ENCODE measurements at places on chromosomes 3 and 15. TPM values are rescaled to one million over a fixed set of nuclear protein-coding genes. Genes with fewer than 3 reads are reported as not detected.

Gene DUOXA1
- 167 TPM for total RNA-seq

Gene ACKR2
- 1.1 TPM for total RNA-seq

DNA sequence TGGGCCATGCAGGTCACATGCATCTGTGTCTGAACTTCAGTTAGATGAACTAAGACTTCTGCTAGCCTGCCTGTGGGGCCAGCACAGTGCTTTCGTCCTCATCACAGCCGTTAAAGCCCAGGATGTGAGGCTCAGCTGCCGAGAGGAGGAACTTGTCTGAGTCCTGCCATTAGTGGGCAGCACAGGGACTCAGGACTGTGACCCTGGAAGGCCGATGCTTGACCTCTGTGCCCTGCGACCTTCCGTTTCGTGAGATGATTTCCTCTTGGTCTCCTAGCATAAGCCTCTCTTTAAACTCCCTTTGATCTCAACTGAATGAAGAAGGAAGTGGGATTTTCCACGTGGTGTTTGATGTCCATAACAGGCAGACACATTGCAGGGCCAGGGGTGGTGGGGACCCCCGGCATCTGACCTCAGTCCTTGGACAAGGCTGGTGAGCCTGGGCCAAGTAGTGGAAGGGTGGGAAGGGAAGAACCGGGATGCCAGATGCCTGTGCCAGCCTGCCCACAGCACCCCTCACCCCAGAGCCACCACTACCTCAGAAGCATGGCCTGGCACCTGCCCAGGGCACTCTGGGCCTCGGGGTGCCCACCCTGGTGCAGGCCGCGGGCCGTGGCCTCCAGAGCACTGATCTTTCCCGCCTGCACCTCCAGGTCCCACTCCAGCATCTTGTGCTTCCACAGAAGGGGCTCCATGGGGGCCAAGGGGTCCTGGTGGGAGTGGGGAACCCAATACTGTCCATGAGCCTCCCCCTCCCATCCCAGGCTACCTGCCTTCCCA, 21.6 kb downstream of the PLA2G4B start:
- DNase-seq, result peak; percentile 71
- no peak overlapping the region for H3K4me3 ChIP-seq
- H3K27ac ChIP-seq, result no peak overlapping the region
- no peaks in the 10 kb centered on the region for H3K36me3 ChIP-seq
- no peaks in the 10 kb centered on the region for H3K4me1 ChIP-seq
- H3K27me3 ChIP-seq, result no peaks in the 10 kb centered on the region

GRCh38 chr15:58994906-58995453, 7.5 kb downstream of the RNF111 start:
- H3K27me3 ChIP-seq, result no peaks in the 10 kb centered on the region
- H3K27ac ChIP-seq, result no peak overlapping the region
- H3K4me1 ChIP-seq, result peaks cover 31% of the 10 kb centered on the region

DNA sequence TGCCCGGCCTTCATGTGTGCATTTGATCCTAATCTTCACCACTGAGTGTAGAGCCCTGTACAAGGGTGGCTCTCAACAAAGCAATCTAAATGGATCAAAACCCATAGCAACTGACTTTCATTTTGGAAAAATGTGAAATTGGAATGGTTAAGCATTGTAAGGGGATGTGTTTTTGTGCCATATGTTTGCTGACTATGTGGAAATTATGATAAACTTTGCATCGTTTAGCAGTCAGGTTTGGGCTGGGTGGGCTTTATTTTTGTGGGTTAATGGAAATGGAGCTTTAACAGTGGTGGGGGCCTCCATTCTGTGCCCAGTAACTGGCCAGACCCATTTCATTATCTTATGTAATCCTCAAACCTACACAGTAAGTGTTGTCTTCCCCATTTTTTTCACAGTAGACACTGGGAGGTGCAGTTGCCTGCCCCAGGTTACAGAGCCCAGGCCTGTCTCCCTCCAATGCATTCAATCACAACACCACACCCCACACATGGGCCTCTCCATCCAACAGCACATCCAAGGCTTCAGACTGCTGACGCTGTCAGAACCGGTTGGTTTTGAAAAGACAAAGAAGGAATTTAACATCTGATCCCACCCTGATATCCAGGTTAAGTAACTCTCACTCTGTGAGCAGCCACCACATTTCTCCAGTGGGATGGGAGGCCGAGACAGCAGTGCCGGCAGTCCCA, 136.3 kb upstream of the ABHD17C start:
- peaks cover 45% of the 10 kb centered on the region for H3K4me1 ChIP-seq
- H3K36me3 ChIP-seq, result no peaks in the 10 kb centered on the region
- H3K27ac ChIP-seq, result peak overlapping the region; percentile 2
- DNase-seq, result no peak
- no peak overlapping the region for H3K4me3 ChIP-seq

DNA sequence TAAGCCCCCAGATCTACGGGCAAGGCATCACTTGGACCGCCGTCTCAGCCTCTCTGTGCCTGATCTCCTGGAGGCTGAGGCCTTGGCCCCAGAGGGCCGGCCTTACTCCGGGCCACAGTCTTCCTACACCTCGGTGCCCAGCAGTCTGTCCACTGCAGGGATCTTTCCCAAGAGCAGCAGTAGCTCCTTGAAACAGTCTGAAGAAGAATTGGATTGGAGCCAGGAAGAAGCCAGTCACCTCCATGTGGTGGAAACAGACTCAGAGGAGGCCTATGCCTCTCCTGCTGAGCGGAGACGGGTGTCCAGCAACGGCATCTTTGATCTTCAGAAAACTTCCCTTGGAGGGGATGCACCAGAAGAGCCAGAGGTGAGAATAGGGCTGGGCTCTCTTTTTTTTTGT, 67.0 kb downstream of the MCTP2 start:
- peaks cover 8% of the 10 kb centered on the region for H3K4me1 ChIP-seq
- peak overlapping the region; percentile 24 for H3K27ac ChIP-seq
- H3K27me3 ChIP-seq, result no peaks in the 10 kb centered on the region
- H3K36me3 ChIP-seq, result no peaks in the 10 kb centered on the region
- H3K4me3 ChIP-seq, result no peak overlapping the region
